ENCODE measurements at places on chromosomes 5 and 9.

- DNase-seq: no peak
These were observed 364.2 kb upstream of the RPS23 start for GRCh38 chr5:82642313-82642712.

DNA sequence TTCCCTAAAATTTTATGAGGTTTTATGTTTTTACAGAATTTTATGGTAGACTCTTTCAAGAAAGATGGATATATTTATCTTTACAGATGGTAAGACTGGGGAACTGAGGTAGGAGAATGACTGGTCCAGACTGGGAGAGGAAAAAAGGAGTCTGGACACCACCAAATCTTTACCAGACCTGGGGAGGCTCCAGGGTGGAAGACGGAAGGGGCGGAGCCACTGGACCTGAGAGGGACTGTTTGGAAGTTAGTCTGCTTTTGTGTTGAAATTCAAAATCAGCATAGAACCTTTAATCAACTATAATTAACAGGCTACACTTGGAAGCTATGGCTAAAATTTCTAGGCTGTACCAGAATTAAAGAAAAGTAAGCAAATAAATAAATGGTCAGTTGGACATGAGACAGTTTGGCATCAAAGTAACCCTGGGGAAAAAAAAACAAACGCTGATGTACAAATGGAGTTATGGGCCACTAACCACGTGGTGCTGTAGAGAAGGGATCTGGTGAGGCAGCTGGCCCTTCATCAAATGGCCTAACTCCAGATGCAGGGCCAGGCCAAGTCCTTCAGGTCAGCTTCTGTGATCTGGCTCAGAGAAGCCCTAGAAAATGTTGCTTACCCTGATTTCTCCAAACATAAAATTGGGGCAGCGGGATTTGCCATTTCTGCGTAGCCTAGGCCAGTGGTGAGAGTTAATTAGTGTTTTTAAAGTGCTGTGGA lies 155.1 kb downstream of the ARSB start:
- DNase-seq: no peak

GRCh38 chr9:8521112-8521511 lies 721.5 kb upstream of the DMAC1 start:
- DNase-seq: no peak

- DNase-seq: no peak
These were observed 12.5 kb upstream of the PARP8 start for GRCh38 chr5:50653946-50654345.

GRCh38 chr5:142977363-142978051 lies 207.3 kb downstream of the ARHGAP26 start:
- DNase-seq: peak; percentile 90

DNA sequence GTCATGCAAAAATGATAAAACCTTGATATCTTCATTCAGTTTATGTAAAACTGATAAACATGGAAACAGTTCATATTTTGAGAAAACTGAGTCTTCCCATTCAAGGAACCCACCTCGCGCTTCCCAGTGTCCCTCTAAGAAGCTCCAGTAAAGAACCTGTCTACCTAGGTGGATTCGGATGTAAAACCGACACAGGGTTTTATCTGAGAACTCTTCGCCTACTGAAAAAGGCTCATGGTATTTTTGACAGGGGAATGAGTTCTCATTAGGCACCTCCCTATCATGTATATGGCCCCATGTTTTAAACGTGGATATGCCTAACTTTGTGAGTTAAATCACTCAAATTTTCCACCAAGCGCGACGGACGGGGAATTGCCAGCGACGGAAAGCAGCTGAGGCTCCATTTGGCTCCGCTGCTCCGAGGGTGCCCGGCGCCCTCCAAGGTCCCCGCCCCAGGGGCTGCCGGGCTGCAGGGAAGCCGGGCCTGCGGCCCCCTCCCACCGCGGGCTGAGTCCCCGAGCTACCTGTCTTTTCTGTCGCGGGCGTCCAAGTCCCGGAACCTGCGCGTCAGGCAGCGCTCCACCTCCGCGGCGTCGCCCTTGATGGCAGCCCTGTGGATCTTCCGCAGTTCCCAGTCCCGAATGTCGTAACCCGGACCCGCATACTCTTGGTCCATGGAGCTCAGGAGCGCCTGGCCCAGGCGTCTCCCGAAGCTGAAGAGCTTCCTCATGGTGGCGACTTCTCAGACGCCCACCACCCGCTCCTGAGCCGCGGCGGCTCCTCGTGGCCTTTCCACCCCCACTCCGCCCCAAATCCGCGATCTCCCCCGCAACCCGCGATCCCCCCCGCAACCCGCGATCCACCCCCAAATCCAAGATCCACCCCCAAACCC lies 594 bp downstream of the ANKRD18A start:
- DNase-seq: no peak

DNA sequence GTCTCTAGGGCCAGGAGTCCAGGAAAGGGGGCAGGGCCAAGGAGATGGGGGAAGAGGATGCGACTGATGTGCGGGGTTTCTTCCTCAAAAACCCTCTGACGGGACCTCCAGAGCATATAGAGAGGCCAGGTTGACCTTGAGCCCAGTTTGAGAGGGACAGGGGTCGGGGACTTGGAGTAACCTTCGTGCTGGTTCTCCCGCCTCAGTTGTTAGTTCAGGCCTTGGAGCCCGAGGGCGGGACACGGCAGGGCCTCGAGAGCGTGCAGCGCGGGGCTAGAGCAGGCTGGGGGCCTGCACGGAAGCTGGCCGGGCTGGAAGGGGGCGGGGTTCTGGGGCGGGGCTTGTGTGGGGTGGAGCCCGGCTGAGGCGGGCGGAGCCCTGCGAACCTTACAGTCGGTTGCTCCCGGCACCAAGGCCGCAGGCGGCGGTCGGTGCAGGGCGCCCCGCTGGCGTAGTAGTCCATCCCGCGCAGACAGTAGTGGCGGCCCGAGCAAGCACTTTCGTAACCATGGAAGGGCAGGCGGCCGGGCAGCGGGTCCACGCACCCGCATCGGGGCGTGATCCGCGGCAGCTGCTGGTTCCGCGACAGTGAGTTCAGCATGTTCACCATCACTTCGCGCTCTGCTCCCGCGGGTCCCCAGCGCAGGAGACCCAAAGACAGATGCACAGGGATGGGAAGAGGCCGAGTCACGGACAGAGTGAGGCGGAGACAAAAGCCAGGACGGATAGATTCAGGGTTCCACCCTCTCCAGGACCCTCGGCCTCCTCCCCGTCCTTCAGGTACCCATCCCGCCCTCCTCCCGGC lies 4.0 kb upstream of the MYORG start:
- DNase-seq: peak; percentile 63

DNA sequence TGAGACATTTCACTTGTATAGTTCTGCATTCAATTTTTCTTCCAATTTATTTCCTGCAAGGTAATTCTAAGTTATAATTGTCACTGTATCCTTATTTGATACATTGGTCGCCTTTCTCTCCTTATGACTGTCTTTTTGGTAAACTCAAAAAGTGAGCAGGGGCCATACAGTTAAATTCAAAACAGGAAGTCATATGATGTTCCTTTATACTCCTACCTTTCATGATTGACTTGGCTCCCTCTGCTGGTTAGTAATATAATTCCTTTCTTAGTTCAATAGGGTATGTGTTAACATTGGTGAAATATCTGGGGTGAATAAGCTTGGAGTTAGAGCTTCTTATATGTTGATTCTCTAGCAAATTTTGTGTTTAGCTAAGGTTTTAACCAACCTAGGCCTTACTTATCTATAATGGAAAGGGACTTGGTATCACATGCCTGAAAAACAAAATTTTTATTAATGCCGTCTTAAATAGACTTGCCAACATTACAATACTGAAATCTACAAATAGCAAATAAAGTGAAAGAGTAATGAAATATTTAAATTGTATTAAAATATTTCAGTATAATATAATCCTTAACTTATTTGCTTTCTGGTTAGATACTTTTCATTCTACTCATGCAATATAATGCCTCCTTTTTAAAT lies 6.0 kb upstream of the NIPBL start:
- peak; percentile 71 for DNase-seq

DNA sequence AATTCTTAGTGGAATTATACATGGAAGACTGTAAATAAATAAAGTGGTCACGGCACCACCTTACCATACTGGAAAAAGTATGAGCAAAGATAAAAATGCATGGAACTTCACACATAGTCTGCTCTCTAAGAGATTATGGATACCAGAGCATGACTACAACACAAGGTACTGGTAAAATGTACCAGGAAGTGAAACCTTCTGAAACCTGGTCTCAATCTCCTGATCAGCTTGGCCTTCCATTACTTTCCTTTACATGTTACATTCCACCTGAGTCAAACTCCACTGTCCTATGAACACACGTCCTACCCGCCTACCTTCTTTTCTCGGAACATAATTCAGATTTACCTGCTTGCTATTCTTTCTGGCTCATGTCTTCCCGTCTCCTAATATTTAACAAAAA lies 15.9 kb downstream of the PTAR1 start:
- DNase-seq: no peak

- no peak for DNase-seq
These were observed 73.5 kb downstream of the PAX5 start for GRCh38 chr9:36960575-36960955.

GRCh38 chr5:54320256-54320655 lies 9.9 kb upstream of the ARL15 start:
- no peak for DNase-seq

GRCh38 chr5:39720136-39720535 lies 295.4 kb upstream of the DAB2 start:
- no peak for DNase-seq

- DNase-seq: peak; percentile 9
These were observed 6.9 kb downstream of the FGD3 start for GRCh38 chr9:92954049-92954861.

- DNase-seq: no peak
These were observed 4.6 kb upstream of the SERINC5 start for GRCh38 chr5:80260461-80260860.

GRCh38 chr5:6745706-6746222 lies 32.5 kb downstream of the TENT4A start:
- DNase-seq: peak; percentile 64

- no peak for DNase-seq
These were observed 32.7 kb downstream of the MTAP start for GRCh38 chr9:21835121-21835520.

DNA sequence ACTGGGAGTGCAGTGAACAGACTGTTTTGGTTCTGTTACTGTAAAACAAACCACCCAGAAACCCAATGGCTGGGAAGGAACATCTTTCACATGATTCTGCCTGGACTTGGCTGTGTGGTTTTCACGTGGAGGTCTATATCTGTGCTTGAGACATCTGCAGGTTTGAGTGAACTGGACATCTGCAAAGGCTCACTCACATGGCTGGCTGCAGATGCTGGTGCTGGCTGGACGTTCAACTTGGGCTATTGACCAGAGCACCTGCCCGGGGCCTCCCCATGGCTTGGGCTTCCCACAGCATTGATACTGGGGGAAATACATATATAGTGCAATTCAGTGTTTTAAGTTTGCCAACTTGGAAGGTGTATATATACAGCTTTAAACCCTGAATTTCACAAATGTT lies 6.8 kb downstream of the CTSL start:
- DNase-seq: no peak

DNA sequence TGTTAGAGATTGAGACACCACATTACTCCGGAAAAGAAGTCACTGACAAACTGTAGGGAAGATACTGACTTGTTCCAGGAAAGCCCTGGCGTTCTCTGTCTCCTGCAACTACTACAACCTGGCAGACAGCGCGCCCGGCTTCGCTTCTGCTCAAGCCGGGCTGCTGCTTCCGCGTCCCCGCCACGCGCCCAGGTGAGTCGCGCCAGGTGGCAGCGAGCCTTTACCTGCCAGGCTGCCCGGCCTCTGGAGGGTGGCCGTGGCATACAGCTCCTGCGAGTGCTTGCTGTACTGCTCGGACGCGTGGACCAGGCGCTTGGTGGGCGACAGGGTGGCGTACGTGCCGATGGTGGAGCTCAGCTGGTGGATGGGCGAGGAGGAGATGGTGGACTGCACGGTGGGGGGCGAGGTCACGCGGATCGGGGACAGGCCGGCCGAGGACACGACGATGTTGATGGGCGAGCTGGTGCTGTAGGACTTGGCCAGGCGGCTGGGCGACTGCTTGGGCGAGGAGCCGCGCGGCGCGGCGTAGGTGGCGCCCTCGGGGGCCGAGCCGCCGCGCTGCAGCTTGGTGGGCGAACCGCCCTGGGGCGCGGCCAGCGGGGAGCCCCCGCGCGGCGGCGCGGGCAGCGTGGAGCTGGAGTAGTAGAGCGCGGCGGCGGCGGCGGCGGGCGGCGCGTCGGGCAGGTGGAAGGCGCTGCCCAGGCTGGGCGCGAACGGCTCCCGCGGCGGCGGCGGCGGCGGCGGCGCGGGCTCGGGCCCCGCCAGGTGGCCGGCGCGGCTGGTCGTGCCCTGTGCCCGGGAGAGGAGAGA lies 519.6 kb downstream of the CTNND2 start:
- DNase-seq: no peak

GRCh38 chr5:99315413-99316183 lies 386.8 kb upstream of the CHD1 start:
- DNase-seq: no peak

GRCh38 chr5:36739751-36740221 lies 133.4 kb downstream of the SLC1A3 start:
- peak; percentile 64 for DNase-seq

DNA sequence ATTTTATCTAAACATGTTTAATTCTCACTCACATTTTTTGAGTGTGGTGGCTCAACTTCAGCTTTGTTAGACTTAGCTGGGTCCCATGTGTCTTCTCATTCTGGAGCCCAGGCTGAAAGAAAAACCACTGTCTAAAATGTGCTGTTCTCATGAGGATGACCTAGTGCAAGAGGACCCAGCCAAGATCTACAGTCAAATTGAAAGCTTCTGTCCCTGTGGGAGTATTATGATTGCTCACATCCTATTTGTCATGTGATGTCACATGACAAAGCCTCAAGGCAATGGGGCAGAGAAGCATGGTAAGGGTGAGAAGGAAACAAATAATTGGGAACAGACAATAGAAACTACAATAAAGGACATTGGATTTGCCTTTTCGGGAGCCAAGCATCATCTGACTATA lies 113.4 kb upstream of the ASTN2 start:
- no peak for DNase-seq

DNA sequence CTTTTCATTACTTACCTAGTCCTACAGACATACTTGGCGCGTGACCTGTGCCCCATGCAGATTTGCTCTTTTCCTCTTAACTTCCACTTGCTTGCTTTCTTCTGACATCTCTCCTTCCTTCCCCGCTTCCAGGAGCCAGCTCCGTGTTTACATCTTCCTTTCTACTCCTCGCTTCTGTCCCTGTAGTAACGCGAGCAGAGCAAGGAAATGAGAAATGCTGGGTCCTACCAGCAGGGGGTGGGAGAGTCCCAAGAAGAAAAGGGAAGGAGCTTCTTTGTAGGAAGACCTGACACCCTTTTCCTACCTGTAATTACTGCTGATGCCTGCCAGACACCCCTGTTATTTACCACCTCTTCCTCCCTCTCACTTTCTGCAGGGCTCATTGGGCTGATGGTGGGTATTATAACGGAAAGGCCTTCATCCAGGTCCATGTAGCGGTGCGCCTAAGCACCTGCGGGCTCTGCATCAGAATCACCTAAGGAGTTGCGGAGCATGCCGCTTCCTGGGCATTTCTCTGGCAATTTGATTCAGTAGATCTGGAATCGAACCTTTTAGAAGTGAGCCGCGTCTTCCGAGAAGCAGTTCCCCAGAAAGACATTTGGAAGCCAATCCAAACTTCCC lies 1260.8 kb upstream of the WWC1 start:
- no peak for DNase-seq

GRCh38 chr5:142306077-142306502 lies 18.7 kb downstream of the SPRY4 start:
- DNase-seq: no peak

All from astrocyte of the spinal cord (primary cell).